Stimulated activated naive CD8-positive, alpha-beta T cell treated with anti-CD3 and anti-CD28 coated beads, Interleukin-15, amount 100 ng/mL, for 72 hours (primary cell): ENCODE measurements at places on chromosomes 3 and 15.

DNA sequence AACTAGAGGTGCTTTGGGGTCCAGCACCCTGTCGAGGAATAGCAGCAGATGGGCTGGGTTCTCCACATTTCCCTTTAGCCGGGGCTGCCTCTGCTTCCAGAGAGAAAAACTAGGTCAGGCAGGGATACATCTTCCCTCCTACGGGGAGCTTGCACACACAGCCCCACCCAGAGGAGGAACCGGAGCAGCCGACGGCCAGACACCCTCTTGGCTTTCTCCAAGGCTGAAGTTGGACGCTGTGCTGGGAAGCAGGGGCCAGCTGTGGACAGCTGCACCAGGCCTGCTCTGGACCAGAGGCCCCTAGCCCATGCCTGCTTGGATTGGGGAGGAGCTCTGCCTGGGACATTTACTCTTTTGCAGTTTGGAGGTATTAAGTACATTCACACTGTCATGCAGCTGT, 44.7 kb upstream of the NR2C2 start:
- no peak for DNase-seq

GRCh38 chr15:78175330-78175729, 26.2 kb downstream of the IDH3A start:
- DNase-seq = no peak

- no peak for DNase-seq
These were observed 794.7 kb upstream of the GBE1 start for GRCh38 chr3:82556113-82556512.

- DNase-seq = no peak
These were observed 288.7 kb upstream of the RORA start for GRCh38 chr15:61517776-61518175.

DNA sequence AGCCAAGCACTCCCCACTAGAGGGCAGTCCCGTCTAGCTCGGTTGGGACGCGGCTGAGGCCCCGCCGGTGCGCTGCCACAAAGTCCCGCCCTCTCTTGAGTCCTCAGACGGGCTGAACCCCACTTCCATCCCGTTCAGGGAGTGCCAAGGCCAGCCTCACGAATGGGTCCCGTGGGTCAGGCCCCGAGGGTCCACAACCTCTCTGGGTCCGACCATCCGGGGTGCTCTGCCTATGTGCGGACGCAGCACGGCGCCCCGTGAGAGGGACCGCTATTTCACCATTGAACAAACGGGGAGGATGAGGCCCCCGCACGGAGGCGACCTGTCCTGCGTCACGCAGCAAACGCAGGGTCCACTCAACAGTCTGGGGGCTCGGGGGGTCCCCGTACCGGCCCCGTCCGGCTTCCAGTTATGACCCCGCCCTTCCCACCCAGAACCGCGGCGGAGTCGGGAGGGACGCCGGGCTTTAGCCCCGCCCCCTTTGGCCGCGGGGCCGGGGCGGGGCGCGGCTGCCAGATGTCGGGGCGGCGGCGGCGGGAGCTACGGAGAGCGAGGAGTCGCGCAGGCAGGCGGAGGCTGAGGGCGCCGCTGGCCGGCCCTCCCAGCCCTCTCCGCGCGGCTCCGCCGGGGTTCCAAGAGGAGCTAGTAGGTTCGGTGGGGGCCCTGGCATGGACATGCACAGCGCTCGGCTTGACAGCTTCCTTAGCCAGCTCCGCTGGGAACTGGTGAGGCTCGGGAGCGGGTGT, at the start of gene INKA1:
Gene INKA1 (plus strand): TSS at position 543 of the 746 bp plus-strand sequence. CDS start 132 bp downstream, at position 675.
- peak; percentile 88 for DNase-seq

- DNase-seq = no peak
These were observed 27.2 kb downstream of the CRTAP start for GRCh38 chr3:33141006-33141405.

GRCh38 chr15:71542836-71543235, 267.5 kb upstream of the NR2E3 start:
- no peak for DNase-seq

DNA sequence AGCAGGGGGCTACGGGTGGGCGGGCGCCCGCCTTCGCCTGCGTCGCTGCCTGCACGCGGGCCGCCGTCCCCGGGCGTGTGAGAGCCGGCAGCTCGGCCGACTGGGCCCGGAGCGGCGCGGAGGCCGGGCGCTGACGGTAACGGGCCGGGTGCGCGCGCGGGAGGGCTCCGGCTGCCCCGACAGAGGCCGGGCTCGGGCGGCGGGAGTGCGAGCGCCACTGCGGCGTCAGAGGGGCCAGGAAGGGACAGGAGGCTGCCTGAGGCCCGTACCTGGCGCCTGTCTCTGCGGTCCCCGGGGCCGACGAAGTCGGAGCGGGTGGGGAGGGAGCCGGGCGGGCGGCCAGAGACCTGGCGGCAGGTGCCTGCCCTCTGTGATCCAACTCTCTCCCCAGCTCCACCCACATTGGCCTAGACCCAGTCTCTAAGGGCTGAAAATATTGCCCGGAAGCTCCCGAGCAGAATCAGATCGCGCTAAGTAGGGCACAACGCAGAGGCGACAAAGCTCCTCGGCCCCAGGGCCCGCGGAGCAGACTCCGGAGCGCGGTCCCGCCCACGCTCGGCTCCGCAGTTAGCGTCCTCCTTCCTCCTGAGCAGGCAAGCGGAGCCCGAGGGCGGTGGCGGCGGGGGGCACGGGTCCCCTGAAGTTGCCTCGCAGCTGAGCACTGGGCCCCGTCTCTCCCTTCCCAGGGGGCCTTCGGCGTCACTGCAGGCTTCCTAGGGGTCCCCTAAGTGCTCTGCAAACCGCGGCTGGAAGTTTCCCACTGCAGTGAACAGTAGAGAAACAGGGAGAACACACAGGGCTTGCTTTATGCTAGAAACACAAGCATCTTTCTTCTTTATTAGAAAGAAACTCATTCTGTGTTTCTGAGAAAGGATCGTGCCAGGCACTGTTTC, at the start of gene MAN2A2:
Gene MAN2A2 (plus strand): TSS at position 463 of the 893 bp plus-strand sequence. CDS start 906 bp downstream, outside the sequence.
- DNase-seq = peak; percentile 84

DNA sequence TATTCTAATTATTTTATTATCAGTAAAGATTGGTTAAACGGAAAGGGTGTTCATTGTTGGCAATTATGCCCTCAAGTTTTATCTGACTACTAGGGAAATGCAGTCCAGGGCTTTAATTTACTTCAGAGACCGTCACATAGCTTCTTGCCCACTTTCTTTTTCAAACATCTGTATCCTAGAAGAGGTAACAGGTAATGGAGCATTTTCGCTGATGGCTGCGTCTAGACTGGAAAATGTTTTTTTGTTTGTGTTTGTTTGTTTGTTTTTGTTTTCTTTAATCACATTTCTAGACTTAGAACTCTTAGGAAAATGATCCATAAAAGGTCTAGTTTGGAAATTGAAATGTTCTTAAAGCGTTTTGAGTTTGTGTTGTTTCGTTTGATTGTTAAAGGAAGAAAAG, 71.4 kb downstream of the ANXA2 start:
- no peak for DNase-seq
